ENCODE measurements at places on chromosomes 16 and 17.

GRCh38 chr16:89114159-89114981 is 20.7 kb downstream of the ACSF3 start:
- no peak for DNase-seq

- no peak for DNase-seq
Observed at GRCh38 chr17:83077411-83077810, 2.0 kb upstream of the METRNL start.

DNA sequence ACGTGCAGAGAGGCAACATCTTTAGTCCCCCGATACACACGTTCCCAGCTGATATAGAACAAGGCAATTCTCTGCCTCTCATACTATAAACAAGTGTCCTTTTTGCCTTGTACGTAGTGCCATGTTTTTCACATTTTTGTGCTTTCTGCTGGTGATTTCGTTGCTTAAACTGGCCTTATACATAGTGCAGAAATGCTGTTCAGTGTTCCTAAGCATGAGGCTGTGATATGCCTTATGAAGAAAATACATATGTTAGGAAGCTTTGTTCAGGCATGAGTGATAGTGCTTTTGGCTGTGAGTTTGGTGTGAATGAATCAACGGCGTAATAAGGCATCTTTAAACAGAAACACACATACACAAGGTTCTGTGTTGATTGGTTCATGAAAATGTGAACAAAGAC is 77.2 kb downstream of the KATNIP start:
- no peak for DNase-seq

- no peak for DNase-seq
Observed at GRCh38 chr17:80937462-80938381, 53.9 kb upstream of the CHMP6 start.

- no peak for DNase-seq
Observed at GRCh38 chr17:8176998-8177731, 985 bp upstream of the TMEM107 start.

- no peak for DNase-seq
Observed at GRCh38 chr17:39243155-39243554, 17.4 kb upstream of the STAC2 start.

GRCh38 chr16:7532534-7532933 is 199.9 kb downstream of the RBFOX1 start:
- DNase-seq: no peak

DNA sequence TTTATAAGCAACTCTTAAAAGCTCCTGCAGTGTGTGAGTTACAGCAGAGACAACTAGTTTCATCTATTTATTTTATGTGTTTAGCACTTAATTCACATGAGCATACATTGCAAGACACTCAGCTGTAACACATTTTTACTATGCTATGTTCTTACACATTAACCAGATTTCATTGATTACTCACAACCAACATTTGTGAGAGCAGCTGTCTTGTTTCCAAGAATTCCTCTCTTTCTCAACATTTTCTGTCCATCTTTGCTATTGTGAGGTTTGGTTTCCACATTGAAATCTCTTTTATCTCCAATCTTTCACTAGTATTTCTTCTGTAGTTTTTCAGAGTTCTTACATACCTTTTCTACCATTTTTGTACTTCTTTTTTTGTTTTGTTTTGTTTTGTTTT is 51.2 kb downstream of the COPRS start:
- DNase-seq: no peak

- DNase-seq: no peak
Observed at GRCh38 chr16:87703071-87703470, 62.7 kb downstream of the KLHDC4 start.

- no peak for DNase-seq
Observed at GRCh38 chr17:51833620-51834019, 324.9 kb downstream of the CA10 start.

DNA sequence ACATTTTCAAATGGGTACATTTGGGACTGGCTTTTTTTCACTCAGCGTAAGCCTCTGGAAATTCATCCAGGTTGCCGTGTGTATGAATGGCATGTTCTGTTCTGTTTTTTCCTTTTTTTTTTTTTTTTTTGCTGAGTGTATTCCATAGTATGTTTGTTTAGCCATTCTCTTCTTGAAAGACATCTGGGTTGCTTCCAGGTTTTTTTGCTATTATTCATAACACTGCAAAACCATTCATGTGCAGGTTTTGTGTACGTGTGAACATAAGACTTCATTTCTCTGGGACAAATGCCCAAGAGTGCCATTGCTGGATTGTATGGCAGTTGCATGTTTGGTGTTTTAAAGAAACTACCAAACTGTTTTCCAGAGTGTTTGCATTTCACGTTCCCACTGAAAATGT is 335.9 kb upstream of the TNRC6C start:
- DNase-seq: no peak

Data from cerebellar nuclear complex (tissue), 1 donor.